Type B pancreatic cell (in vitro differentiated cells): ENCODE measurements at places on chromosomes 16 and 17.

- no peak for DNase-seq
- no peak overlapping the region for H3K27ac ChIP-seq
- no peak overlapping the region for H3K4me3 ChIP-seq
- no peaks in the 10 kb centered on the region for H3K27me3 ChIP-seq
- H3K4me1 ChIP-seq: no peaks in the 10 kb centered on the region
Measured at GRCh38 chr16:3761375-3762106, 44.2 kb upstream of the TRAP1 start.

DNA sequence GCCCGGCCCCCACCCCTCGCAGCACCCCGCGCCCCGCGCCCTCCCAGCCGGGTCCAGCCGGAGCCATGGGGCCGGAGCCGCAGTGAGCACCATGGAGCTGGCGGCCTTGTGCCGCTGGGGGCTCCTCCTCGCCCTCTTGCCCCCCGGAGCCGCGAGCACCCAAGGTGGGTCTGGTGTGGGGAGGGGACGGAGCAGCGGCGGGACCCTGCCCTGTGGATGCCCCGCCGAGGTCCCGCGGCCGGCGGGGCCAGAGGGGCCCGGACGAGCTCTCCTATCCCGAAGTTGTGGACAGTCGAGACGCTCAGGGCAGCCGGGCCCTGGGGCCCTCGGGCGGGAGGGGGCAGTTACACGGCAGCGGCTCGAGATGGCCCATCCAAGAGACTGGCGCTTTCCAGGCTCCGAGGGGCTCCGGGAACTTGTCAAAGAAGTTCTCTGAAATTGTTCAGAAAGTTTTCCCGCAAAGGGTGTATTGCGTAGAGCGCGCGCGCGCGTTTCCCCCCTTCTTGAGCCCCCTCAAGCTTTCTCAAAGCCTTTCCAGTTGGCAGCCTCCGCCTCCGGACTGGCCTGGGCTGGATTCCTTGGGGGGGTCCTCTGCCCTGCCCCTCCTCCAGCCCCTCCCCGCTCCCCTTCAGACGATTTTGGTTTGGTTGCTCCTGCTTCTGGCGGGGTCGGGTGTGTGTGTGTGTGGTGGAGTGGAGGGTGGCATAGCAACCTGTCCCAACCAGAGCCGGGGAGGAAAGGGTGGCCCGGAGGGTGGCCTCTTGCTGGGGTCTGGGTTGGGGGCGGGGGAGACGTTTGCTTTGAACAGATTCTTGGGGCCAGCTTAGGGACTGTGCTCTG is 504 bp downstream of the ERBB2 start:
- H3K4me3 ChIP-seq: peak overlapping the region; percentile 99
- H3K4me1 ChIP-seq: peaks cover 45% of the 10 kb centered on the region

DNA sequence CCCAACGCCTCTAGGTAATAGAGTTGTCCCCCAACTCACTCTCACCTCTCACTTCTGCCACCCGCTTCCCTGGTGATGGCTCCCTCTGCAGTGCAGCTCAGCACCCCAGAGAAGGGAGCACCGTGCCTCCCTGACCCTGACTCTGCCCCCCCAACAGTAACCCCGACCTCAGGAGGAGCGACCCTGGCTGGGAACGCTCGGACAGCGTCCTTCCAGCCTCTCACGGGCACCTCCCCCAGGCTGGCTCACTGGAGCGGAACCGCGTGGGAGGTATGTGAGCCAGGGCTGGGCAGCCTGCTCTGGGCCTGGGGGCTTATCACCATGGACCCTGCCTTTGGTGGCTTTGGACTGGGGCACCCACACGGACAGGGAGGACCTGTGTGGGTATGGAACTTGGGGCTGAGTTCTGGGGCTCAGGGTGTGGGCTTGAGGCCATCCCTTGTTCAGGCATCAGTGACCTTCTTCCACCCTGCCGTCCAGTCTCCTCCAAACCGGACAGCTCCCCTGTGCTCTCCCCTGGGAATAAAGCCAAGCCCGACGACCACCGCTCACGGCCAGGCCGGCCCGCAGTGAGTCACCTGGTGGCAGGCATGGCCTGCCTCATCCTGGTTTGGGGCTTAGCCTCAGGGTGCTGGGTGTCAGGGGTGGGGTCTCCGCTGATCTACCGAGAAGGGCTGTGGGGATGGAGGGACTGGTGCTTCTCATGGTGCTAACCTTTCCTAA is 6.7 kb upstream of the C17orf107 start:
- no peaks in the 10 kb centered on the region for H3K27me3 ChIP-seq
- H3K27ac ChIP-seq: no peak overlapping the region
- H3K4me3 ChIP-seq: no peak overlapping the region

DNA sequence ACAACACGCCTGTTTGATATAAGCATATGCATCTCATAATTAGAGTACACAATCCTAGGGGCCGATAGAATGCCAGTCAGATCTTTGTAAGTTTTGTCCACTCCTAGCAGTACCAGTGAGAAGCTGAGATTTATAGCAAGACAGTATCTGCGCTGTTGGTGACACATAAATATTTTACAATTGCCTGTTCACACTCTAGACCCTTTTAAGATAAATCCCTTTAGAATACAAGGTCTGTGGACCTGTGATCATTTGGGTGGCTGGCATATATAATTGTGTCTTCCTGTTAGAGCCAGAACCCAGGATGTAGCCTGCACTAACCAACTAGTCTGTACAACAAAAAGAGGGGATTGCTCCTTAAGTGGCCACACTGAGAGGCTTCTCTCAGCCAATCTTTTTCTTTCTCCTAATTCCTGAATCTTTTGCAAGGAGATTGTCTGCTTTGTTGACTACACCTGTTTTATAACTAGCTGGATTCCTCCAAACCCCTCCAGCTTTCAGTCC is 74.7 kb downstream of the WIPI1 start:
- no peaks in the 10 kb centered on the region for H3K27me3 ChIP-seq
- no peak overlapping the region for H3K4me3 ChIP-seq
- H3K4me1 ChIP-seq: peaks cover 38% of the 10 kb centered on the region
- no peaks in the 10 kb centered on the region for H3K36me3 ChIP-seq
- DNase-seq: no peak
- H3K27ac ChIP-seq: no peak overlapping the region

GRCh38 chr16:79045191-79045590 is 555.3 kb downstream of the MAF start:
- H3K27me3 ChIP-seq: no peaks in the 10 kb centered on the region
- H3K4me3 ChIP-seq: no peak overlapping the region
- no peak overlapping the region for H3K27ac ChIP-seq

DNA sequence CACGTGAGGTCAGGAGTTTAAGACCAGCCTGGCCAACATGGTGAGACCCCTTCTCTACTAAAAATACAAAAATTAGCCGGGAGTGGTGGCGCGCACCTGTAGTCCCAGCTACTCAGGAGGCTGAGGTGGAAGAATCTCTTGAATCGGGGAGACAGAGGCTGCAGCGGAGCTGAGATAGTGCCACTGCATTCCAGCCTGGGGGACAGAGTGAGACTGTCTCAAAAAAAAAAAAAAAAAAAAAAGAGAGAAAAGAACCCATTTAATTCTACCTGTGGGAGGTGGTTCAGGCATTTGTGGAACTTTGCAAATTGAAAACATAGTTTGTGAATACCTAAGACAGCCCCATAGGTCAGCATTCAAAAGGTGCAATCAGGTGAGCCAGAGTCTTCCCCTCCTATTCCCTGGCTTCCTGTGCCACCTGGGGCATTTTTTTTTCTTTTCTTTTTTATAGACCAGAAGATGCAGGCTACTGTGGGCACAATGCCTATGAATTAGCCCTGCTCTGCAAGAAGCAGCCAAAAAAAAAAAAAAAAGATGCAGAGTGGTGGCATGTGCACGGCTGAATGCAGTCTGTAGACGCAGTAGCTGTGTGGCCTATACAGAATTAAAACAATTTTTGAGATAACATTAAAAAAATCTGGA is 9.1 kb upstream of the SOCS3 start:
- H3K36me3 ChIP-seq: no peaks in the 10 kb centered on the region
- no peak overlapping the region for H3K4me3 ChIP-seq
- peaks cover 42% of the 10 kb centered on the region for H3K4me1 ChIP-seq
- DNase-seq: no peak
- H3K27ac ChIP-seq: no peak overlapping the region
- no peaks in the 10 kb centered on the region for H3K27me3 ChIP-seq

GRCh38 chr16:89709166-89709565 is 7.7 kb upstream of the SPATA2L start:
- H3K27ac ChIP-seq: no peak overlapping the region
- H3K4me3 ChIP-seq: no peak overlapping the region
- H3K36me3 ChIP-seq: no peaks in the 10 kb centered on the region
- H3K4me1 ChIP-seq: peaks cover 4% of the 10 kb centered on the region

GRCh38 chr17:80770881-80771611 is 220.6 kb upstream of the CHMP6 start:
- DNase-seq: no peak
- peak overlapping the region; percentile 30 for H3K27ac ChIP-seq
- H3K27me3 ChIP-seq: no peaks in the 10 kb centered on the region
- H3K36me3 ChIP-seq: no peaks in the 10 kb centered on the region

GRCh38 chr16:4383591-4384444 is 12.2 kb downstream of the VASN start:
- H3K27ac ChIP-seq: peak overlapping the region; percentile 29
- DNase-seq: no peak
- no peaks in the 10 kb centered on the region for H3K36me3 ChIP-seq
- peaks cover 11% of the 10 kb centered on the region for H3K4me1 ChIP-seq
- H3K27me3 ChIP-seq: no peaks in the 10 kb centered on the region
- H3K4me3 ChIP-seq: no peak overlapping the region

DNA sequence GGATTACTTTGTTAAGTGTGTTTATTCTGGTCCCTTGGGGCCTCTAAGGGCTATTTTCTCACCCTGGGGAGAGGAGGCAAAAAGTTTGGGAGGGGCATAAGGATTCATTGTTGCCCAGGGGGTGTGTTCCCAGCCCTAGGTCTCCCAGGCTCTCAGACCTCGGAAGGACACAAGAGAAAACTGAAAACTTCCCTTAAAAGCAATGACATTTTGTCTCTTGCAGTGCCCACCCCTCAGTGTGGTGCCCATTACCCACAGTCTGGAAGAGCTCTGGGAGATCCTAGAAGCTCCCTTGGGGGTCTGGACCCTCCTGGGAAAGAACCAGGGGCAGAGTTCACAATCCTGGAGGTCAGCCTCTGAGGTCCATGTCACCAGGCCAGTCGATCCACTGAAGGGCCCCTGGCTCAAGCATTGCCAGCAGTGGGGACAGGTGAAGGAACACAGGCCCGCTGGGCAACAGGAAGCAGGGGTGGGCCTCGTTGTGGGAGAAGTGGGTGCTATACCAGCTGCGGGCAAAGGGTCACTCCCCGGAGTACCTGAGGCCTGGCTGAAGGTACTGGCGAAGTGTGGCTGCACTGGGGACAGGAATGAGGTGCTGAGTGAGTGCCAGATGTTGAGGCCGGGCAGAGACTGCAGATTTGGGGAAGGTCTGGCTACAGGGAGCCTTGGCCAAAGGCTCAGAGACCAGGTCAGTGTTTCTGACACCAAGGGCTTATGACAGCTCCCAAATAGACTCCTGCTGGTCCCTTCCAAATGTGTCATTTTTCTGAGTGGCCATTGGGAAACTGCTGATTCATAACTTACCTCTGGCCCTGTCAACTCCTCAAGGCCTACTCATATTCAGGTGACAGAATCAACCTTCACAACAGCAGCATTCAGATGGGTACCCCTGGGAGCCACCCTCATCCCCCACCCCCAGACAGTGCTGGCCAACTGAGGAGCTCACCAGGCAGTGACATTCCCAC is 4.6 kb upstream of the ZNF747 start:
- no peaks in the 10 kb centered on the region for H3K27me3 ChIP-seq
- no peak for DNase-seq
- H3K4me3 ChIP-seq: no peak overlapping the region
- peaks cover 12% of the 10 kb centered on the region for H3K36me3 ChIP-seq
- H3K4me1 ChIP-seq: peaks cover 16% of the 10 kb centered on the region

- no peak overlapping the region for H3K4me3 ChIP-seq
- H3K27ac ChIP-seq: no peak overlapping the region
- no peak for DNase-seq
- H3K4me1 ChIP-seq: no peaks in the 10 kb centered on the region
- H3K27me3 ChIP-seq: no peaks in the 10 kb centered on the region
Measured at GRCh38 chr16:17235147-17235815, 235.5 kb downstream of the XYLT1 start.
